ENCODE measurements at places on chromosomes 3 and 15.
A peak's percentile ranks its signal among the peaks of the same experiment; 100 is the strongest.

- DNase-seq: no peak
Measured at GRCh38 chr3:12568747-12569146, 11.9 kb downstream of the MKRN2 start.

GRCh38 chr3:119885746-119886530, 104.0 kb downstream of the NR1I2 start:
- no peak for DNase-seq

DNA sequence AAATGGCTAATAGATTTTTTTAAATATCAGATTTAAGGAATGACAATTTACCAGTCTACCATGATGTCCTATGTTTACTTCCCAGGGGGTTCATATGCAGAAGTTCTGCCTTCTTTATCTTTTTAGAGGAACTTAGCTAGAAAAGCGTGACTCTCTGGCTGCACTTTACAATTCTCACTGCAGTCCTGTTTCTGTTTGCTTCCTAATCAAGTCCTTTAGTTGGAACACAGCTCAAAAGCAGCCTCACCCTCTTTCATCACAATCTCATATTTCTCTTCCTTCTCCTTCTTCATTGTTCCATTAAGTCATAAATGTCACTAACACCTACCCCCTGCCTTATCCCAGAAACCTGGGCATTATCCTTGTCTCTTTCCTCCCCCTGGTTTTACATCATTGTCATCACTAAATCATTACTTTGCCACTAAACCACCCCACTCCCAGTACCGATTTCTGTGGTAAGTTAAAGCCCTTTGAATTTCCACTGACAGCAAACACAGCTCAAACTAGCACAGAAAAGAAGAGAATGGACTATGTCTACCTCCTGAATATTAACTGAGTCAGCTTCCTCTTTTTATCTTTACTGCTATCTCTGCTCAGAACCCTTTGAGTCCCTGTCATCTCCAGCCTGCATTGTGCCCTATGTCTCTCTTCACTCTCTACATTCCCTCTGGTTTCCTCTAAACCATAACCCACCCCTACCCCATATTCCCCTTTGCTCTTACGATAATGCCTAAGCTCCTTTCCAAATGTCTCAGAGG, 13.8 kb upstream of the PPP4R2 start:
- DNase-seq: no peak

GRCh38 chr15:48265135-48265534, 59.0 kb downstream of the SLC12A1 start:
- DNase-seq: no peak

GRCh38 chr3:168073842-168074605, 21.7 kb downstream of the GOLIM4 start:
- no peak for DNase-seq

DNA sequence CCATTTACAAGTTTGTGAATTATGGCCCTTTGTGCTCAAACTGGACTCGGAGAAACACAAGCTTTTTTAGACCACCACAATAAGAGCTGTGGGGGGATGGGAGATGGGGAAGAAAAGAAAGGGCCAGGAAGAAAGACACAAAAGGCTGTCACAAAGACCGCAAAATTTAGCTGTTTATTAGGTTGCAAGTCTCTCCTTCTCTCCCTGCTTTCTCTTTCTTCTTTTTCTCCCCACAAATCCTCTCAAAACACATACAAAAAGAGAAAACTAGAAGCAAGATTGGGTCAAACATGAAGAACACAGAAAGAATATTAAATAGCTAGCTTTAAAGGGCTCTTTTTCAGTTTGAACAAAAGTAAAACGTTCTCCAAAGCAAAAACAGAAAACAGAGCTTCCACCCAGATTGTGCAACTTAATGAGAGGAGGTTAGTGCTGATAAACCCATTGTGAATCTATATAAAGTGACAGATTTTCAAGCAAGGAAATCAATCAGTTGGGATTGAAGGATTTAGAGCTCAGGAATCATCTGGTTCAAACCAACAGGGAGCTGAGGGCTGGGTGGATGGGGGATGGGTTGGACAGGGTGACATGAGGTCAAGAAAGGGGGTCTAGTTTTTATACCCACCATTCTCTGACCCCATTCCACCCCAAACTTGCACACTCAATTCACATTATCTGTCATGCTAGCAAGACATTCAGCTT, 87.3 kb downstream of the DHX30 start:
- DNase-seq: no peak

- DNase-seq: peak; percentile 51
Measured at GRCh38 chr3:132721479-132722164, 587 bp downstream of the NPHP3 start.
